ENCODE measurements at places on chromosomes 5 and 9.

DNA sequence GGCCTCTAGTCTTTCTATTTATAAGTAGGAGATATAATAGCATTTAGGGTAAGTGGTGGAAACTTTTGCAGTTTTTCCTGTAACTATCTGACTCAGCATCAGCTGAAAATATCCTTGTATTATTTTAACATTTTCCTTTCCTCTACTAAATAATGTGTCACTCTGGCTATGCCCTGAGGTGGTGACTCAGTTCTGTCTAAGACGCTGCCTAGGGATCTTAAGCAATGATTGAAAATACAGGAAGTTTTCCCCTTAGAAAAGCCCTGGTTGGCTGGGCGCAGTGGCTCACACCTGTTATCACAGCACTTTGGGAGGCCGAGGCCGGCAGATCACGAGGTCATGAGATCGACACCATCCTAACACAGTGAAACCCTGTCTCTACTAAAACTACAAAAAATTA, 9.3 kb upstream of the EDIL3 start:
- DNase-seq: no peak

DNA sequence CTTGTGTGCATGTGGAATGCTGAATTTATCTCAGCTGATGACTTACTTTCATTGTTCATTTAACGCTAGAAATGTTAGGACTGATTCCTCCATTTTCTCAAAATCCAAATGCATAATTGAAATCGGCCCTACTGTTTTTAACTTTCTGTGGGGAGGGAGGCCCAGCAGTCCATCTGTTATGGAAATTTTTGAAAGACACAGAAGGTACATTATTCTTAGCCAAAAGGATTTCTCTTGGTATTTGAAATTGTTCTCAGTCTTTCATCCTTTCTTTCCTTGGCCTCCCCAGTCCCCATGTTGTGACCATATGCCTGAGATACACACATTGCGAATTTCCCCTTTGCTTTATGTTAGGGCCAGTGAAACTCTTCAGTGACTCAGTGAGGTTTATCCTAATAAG, 549.9 kb downstream of the IRX1 start:
- no peak for DNase-seq

- no peak for DNase-seq
These were observed 7.2 kb downstream of the NINJ1 start for GRCh38 chr9:93126825-93127368.

GRCh38 chr5:50476549-50476948, 35.5 kb upstream of the EMB start:
- no peak for DNase-seq

DNA sequence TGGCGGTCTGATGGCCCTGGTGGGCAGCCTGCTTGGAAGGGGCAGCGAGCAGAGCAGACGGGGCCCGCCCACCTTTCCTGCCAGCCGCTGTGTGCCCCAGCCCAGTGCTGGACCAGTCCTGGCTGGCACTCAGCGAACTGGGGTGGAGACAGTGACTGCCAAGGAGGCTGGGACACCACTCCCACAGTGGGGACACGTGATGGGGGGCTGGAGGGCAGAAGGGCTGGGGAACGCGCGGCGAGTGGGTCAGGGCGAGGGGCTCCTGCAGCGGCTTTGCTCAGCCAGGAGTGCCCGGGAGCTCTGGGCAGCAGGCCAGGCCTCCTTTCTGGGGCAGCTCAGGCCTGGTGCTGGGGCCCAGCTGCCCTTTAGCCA, 19.5 kb downstream of the NCS1 start:
- DNase-seq: no peak

DNA sequence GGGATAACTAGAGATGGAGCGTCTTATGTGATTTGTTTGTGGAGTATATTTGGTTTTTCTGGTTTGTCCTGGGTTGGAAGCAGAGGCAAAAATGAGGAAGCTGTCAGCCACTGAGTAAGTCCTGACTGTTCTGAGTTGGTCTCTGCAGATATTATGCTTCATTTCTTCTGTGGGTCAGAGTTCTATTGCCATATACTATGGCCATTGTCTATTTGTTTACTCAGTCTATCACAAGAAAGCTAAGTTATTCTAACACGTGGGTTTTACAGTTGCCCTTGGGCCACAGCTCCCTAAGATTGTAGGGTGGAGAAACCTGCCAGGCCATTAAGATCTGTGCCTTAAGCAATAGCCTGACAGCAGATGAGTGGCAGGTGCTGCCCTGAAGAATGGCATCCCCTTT, 3.0 kb upstream of the CTSV start:
- no peak for DNase-seq

GRCh38 chr5:158388021-158388420, 529.1 kb upstream of the CLINT1 start:
- no peak for DNase-seq

GRCh38 chr9:132787748-132788159, 90.3 kb downstream of the AK8 start:
- DNase-seq: no peak

- no peak for DNase-seq
These were observed 110.5 kb downstream of the MEGF10 start for GRCh38 chr5:127400946-127401670.

DNA sequence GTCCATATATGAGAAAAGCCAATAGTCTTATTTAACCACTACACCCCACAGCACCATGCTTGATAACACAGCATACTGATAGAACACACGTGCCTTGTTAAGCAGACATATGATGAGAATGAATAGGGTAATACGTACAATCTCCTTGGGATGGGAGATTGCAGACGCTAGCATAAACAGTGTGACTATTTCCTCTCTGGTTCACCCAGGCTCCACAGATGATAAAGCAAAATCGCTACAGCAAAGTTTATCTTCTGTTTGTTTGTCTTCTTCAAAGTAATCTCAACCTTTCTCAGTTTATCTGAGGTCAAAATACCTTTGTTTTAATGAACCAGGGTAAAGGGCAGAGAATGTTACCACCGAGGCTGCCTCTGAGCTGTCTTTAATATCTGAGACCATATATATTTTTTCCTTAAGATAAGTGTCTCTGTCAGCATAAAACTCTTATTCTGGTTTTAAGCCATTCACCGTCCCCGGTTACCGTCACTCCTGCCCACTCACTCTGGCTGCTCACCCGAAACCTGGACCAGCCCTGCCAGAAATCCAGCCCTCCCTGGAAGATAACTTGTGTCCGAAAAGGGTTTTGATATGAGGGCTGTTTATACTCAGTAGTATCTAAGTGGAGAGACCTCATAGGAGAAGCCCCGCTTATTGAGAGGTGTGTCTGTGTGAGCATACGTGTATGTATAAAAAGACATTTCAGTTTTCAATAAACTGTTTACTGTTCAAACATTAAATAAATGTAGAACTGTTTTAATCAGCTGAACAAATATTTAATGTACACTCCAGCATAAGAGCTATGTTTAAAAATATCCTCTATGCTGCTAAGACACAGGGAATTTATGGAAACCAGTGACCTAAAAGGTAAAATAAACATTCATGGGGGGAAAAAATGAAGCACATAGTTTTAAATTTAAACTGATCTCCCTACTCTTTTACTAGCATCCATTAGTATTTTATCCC, 465.4 kb downstream of the RASEF start:
- DNase-seq: no peak

DNA sequence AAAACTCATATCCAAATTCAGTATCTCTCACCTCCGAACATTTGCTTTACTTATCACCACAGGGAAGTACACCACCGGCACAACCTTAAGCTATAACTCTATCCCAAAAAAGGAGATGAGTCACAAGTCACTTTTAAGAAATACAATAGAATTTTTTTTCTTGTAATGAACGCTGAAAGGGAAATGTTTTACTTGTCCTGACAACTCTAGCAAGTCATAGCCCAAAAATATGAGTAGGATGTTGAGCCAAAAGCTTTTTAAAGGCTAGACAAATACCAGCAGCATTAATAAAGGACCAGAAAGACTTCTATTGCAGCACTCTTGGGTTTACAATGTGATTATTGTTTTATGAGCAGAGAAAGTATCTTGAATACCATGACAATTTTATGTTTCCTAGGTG, 147.3 kb upstream of the FST start:
- DNase-seq: peak; percentile 45

- DNase-seq: no peak
These were observed 104.3 kb downstream of the ENTREP1 start for GRCh38 chr9:69429281-69429680.

DNA sequence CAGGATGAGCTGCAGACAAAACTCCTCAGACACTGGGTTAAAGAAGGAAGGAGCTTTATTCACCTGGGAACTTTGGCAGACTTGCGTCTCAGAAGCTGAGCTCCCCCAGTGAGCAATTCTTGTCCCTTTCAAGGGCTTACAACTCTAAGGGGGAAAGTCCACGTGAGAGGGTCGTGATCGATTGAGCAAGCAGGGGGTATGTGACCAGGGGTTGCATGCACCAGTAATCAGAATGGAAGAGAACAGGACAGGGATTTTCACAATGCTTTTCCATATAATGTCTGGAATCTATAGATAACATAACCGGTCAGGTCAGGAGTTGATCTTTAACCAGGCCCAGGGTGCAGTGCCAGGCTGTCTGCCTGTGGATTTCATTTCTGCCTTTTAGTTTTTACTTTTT, 202.8 kb upstream of the MRPS30 start:
- no peak for DNase-seq

DNA sequence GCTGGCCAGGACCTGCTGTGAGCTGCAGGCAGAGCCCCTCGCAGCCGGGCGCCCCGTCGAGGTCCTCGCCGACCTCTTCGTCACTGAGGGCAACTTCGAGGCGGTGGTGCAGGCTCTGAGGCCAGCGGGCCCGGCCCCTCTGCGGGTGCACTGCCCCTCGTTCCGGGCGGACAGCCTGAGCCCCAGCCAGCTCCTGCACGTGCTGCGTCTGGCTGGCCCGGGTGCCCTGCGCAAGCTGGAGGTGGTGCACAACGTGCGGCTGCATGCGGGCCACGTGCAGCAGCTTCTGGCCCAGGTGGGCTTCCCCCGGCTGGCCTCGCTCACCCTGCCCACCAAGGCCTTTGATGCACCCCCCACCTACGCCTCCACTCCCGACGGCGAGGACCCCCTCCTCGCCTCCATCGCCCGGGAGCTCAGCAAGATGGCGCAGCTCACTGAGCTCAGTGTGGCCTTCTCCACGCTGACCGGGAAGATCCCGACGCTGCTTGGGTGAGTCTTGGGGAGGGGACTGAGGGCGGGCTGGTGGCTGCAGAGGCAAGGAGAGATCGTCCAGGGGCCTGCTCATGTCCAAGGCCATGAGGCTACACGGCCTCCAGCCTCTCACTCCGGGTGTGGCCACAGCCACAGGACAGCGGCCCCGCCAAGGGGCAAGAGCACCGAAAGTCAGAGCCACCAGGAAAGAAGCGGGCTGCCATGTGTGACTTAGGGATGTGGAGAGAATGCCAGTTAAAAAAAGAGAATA, 825 bp downstream of the LRRC14B start:
- DNase-seq: no peak

- no peak for DNase-seq
These were observed 83.1 kb downstream of the KCNT1 start for GRCh38 chr9:135785013-135785575.

- DNase-seq: no peak
These were observed 58.2 kb downstream of the RGS3 start for GRCh38 chr9:113521693-113522255.

GRCh38 chr5:56142614-56143372, 90.3 kb downstream of the ANKRD55 start:
- DNase-seq: no peak

- DNase-seq: no peak
These were observed 121.0 kb downstream of the MEF2C start for GRCh38 chr5:88761939-88762338.

GRCh38 chr5:73201547-73202513, 28.8 kb downstream of the TMEM174 start:
- no peak for DNase-seq

- no peak for DNase-seq
These were observed 92.7 kb downstream of the RFX3 start for GRCh38 chr9:3433066-3433465.

DNA sequence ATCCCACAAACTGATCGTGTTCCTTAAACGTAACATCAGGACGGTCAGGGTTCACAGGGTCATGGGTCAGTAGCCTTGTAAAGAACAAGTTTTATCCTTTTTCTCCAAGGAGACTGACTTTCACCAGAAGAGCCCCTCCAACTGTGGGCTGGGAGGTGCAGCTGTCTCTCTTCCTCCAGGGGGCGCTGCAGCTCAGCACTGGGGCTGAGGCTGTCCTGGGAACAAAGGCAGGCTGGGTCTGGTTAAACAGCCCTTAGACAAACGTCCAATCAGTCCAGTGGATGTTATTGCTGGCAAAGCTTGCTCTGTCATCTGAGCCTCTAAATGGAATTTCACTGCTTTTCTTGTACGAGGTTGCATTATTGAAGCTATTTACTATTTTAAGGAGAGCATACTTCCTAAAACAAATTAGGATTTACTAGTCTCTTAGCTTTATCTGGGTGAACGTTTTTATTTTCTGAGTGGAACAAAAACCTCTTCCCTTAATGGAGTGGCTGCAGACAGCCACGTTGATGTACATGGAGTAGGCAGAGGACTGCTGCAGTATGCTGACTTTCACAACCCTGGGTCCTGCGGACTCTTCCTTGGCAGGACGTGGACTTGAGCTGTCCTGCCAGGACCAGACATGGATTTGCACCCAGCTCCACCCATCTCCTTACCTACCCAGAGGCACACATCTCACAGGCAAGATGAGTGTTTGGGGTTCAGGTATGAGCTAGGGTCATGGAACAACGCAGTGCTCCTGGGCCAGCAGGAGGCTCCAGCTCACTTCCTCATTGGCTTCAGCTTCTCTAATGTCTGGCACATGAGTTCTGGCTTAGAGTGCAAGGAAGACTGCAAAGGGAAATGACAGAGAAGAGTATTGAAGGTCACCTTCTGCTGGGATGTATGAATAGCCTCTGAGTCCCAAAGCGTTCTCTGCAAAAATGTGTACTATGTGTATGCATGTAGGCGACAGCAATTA, 7.8 kb downstream of the EXOSC2 start:
- peak; percentile 45 for DNase-seq

- DNase-seq: no peak
These were observed 126.0 kb upstream of the BOD1 start for GRCh38 chr5:173742432-173742816.

- DNase-seq: peak; percentile 63
These were observed 59.1 kb downstream of the TNFSF15 start for GRCh38 chr9:114746591-114747346.

DNA sequence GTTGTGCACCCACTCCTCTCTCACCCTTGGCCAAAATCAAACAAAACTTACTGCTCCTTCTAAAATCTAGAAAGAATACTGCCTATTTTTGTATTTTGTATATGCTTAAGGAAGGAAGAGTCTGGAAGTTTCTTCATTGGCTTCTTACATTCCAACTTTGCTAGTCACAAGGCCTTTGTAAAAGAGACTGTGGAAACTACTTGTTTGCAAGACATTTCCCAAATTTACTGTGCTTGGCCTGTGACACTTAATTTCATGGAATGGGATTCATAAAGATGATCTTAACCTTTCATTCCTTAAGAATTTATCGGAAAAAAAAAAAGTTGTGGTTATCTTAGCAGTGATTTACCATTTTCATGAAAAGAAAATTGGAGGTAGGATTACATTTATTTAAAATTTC, 208.9 kb downstream of the VPS13A start:
- peak; percentile 64 for DNase-seq

- no peak for DNase-seq
These were observed 19.1 kb upstream of the SH3PXD2B start for GRCh38 chr5:172473427-172473826.

GRCh38 chr5:35618304-35618636, 607 bp downstream of the SPEF2 start:
- no peak for DNase-seq

Measured in fibroblast of skin of left quadriceps (primary cell).